CD4-positive, alpha-beta memory T cell (primary cell): ENCODE measurements at places on chromosomes 2 and 18. TPM values are rescaled to one million over a fixed set of nuclear protein-coding genes. Genes with fewer than 3 reads are reported as not detected.

The GPR35 gene
- total RNA-seq = 6.8 TPM

The IL1F10 gene
- total RNA-seq = not detected

The FEV gene
- total RNA-seq = not detected

The BMP10 gene
- not detected for total RNA-seq

GRCh38 chr2:231189571-231190495 lies 8.6 kb upstream of the ARMC9 start:
- DNase-seq = no peak

DNA sequence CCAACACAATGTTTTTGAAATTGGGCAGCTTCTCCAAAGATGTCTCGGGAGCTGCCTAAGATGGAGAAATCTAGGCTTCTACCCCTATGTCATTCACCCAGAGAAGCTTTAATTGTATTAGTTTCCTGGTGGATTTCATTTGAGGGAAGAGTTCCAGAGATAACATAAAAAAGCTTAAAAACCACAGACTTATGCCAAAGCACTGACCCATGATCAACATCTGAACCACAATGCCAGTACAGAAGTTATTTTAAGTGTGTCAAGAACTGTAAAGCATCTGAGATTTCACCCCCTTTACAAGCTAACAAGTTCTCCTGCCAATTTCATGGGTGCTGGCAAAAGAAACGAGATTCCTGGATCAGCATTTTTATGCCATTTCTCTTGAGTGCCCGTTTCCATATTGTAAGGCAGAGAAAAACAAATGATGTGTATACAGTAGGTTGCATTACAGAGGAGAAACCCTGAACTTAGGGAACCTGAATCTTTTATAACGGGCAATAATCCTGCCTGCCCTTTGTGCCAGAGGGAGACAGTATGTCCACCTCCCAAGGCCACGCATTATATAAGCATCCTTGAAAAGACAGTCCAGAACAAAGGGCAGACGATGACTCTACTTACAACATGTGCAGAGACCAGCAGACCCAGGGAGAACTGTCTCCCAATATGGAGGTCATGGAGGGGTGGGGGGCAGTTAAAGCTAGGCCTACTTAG lies 44.1 kb downstream of the MREG start:
- DNase-seq = no peak
